ENCODE measurements at places on chromosomes 4 and X.

GRCh38 chr4:40594261-40595178, 35.1 kb downstream of the RBM47 start:
- DNase-seq = no peak

DNA sequence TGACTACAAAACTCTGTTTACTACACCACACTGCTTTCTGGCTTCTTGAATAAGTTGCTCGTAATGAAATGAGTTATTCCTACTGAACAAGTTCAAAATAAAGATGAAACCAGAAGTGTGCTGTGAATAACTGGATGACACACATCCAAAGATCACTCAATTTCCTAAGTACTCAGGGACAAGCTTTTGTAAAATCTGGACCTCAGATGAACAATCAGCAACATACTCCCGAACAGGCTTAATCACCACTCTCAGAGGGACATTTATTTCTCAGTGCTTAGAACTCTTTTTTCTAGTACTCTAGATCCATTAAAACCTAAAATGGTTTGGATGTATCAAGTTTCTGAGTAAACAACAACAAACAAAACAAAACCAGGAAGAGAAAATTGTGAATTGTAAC, 61.5 kb upstream of the EXOC1L start:
- DNase-seq = no peak

- no peak for DNase-seq
Measured at GRCh38 chr4:108601532-108601931, 18.8 kb upstream of the RPL34 start.

GRCh38 chr4:45568694-45569093, 555.2 kb downstream of the GABRG1 start:
- no peak for DNase-seq

DNA sequence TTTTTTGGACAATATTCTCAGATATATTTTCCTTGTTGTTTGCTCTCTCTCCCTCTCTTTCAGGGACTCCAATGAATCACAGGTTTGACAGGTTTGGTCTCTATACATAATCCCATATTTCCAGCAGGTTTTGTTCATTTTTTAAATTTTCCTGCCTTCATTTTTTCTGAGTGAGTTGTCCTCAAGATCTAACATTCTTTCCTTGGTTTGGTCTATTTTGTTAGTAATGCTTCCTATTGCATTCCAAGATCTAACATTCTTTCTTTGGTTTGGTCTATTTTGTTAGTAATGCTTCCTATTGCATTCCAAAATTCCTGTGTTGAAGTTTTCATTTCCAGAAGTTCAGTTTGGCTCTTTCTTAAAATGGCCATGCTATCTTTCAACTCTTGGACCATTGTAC, 45.3 kb upstream of the ZMAT1 start:
- no peak for DNase-seq

DNA sequence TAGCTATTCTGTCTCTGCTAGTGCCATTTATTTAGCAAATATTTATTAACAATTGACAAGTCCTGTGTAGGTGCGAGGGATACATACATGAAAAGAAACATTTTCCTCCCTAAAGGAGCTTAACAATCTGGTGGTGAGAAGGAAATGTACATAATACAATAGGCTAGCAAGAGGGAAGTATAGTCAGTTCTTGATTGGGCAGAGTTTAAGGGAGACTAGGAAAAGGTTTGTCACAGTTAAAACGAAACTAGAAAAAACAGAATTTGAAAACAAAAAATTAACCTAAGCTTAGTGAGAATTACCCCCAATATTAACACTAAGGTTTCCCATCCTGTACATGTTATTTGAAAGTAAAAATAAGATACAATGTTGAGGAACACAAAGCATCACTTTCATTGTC, 8.6 kb upstream of the MAML3 start:
- no peak for DNase-seq

GRCh38 chr4:15864651-15865566, 73.6 kb downstream of the FGFBP1 start:
- no peak for DNase-seq

DNA sequence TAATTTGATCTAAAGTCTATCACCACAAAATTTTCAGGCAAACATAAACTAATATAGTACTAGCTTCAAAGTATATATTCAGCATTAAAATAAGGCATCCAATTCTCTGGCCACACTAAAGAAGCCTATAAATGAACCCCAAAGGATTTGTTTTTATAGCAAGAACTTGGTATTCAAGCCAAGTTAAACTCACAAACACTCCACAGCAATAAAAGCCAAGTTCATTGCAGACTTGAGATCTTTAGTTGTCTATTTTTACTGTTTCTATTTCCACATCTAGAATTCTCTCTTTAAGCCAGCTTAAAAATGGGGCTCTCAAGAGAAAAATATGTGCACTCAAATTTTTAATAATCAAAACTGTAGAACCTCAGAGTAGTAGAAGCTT, 51.1 kb downstream of the WDFY3 start:
- DNase-seq = no peak

- DNase-seq = no peak
Measured at GRCh38 chrX:141935645-141936044, 32.0 kb downstream of the MAGEC1 start.

GRCh38 chrX:39678914-39679313, 418.8 kb downstream of the BCOR start:
- DNase-seq = no peak

DNA sequence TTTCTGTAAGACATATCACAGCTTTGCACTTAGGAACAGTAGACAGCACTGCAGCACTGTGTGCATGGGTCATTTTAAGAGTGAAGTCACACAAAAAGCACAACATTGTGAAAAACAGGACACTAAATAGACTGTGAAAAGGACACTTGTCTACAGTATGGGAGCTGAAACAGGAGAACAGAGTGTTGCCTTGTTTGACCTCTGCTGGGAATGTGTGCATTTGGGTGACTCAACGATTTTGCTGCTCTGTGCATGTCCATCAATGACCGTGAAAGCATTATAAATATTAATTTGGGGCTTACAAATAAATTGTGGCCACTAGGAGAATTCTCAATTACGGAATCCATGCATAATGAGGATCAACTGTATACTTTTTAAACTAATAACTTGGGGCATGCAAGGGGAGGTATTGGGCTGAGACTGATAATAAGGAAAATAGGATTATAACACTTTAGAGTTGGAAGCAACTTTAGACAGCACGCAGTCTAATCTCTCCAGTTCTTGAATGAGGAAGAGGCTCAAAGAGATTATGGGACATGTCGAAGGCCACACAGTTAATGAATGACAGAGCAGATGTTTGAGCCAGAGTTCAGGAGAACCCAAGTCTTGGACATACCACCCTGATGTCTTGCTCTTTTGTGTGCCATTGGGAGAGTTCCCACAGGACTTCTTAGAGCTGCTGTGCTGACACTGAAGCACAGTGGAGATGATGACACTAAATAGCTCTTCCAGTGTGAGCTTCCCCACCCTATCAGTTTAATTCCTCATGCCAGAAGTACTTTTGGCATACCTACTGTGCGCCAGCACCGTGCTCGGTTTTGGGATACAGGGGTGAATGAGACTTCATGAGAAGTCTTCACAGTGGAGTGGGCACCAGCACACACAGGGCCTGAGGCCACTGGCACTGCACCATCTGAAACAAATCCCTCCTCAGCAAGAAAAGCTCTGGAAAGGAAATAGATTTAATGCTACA, 79.3 kb downstream of the FRAS1 start:
- DNase-seq = no peak

GRCh38 chrX:71378732-71379131, 12.6 kb downstream of the TAF1 start:
- DNase-seq = no peak

DNA sequence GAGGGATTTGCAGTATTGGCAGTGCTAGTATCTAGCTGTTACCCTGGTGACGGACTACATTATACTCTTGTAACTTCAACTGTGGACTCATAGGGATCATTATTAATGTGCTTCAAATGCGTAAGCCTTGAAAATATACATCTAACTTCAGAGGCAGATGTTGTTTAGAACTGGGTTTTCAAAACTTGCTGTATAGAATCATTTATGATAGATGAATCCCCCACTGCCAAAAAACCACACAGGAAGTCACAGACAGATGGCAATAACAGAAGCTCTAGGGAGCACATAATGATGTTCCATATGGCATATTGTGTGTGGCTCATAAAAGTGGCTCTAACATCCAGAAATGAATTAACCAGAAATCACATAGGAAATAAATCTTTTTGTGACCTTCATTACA, 62.3 kb upstream of the RELL1 start:
- no peak for DNase-seq

DNA sequence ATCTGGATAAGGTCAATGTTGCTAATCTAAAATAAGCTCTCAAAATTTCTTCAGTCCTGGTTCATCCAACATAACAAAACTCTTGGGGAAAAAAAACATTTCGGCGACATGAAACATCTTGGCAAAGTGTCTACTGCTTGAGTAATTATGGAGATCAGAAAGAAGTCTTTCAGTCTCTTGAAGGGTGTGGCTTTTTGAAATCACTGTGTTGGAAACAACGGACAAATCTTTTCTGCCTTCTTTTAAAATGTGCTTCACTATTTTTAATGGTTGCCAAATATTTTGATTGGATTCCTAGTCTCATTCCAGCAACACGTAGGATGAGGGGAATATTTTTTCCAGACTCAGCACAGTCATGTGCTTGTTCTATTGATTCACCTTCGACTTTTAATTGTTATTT, 138.6 kb downstream of the KLHL8 start:
- DNase-seq = no peak

DNA sequence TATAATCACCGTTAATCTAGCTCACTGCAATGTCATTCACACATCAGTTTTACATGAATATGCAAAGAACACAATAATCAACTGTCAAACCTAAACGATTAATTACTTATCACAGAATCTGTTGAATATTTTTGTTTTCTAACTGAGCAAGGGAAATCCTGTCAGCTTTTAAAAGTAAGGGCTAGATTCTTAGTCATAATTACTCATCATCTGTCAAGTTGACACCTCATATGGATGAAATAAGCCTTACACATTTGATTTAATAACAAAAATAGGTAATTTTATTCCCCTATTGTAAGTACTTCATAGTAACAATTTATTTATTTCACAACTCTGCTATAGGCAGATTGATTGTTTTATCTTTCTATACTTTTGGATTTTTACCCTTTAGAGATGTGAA, 32.7 kb downstream of the TMA16 start:
- DNase-seq = no peak

GRCh38 chr4:125315576-125316400, 1.0 kb downstream of the FAT4 start:
- no peak for DNase-seq

GRCh38 chrX:109672239-109672638, 47.3 kb upstream of the KCNE5 start:
- DNase-seq = no peak

GRCh38 chr4:182137343-182137742, 105.9 kb upstream of the TENM3 start:
- DNase-seq = no peak

DNA sequence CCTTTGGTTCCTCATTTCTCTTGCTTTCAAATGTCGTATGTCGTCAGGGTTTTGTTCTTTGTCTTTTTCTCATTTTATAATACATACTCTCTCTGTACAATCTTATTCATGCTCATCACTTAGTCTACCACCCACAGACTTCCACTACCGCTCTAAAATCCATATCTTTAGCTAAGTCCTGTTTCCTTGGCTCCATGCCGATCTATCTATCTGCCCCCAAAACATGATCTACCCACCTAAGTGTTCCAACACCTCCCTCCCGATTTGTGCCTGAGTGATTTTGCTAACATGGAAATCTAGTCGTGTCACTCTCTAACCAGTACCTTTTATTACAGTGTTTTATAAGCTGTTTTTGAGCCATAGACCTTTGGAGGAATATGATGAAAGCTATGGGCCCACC, 65.6 kb upstream of the PGAM4 start:
- DNase-seq = no peak

DNA sequence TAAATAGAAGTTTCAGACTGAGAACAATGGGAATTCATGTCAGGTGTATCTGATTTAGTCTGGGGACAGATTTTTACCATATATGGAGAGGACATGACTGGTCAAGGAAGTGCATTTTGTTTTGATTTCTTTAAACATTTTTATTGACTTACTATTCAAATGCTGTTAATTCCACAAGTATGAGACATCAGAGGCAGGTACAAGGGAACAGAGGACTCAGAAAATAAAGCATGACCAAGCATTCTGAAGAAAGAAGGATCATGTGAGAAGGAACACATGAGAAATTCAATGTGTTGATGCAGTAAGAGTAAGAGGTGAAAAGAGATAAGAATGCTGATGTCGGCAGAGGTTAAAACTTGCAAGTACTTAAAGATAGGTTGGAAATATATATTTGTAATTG, 1452.6 kb downstream of the PCDH7 start:
- DNase-seq = no peak

DNA sequence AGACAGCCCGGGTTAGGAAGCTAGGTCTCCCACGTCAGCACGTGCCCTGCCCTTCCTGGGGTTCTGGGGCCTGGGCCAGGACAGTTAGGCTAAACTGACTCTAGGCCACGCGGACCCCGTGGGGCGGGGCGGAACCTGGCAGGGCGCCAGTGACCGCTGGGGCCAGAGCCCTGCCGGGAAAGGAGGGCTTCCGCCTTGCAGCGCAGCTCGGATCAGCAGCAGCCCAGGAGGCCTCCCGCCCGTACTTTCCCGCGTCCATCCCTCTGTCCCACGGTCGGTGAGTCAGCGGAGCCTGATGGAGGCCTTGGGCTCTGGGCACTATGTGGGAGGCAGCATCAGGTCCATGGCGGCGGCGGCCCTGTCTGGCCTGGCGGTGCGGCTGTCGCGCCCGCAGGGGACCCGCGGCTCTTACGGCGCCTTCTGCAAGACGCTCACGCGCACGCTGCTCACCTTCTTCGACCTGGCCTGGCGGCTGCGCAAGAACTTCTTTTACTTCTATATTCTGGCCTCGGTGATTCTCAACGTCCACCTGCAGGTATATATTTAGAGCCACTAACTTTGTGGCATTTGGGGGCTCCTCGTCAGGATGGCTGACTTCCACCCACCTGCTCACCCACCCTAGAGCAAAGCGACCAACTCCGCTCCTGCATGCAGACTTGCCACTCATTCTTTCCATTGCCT, at the start of gene SMIM10:
TSS of gene SMIM10 (plus strand) at position 191 of the 681 bp plus-strand sequence. CDS start at position 296, 105 bp downstream.
- no peak for DNase-seq

- no peak for DNase-seq
Measured at GRCh38 chr4:23125118-23125517, 432.4 kb downstream of the GBA3 start.

DNA sequence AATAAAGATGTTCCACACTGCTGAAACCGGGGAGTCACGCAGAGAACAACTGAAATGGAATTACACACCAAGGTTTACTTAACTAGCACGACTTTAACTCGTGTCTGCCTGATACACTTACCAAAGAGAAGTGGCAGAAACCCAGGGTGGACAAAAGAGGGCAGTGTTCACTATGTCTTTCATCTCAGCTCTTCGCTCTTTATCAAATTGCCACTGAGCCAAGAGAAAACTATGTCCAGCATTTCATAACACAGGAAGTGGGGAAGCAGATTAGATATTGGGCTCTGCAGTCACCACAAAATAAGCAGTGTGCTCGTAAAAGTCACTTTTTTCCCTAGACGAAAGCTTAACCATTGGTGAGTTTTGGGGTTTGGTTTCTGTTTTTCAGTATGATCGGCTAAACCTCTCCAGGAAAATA, 155.7 kb downstream of the CHIC2 start:
- peak; percentile 61 for DNase-seq

GRCh38 chr4:88022289-88022688, 14.9 kb downstream of the PKD2 start:
- DNase-seq = no peak

GRCh38 chr4:11404431-11404830, 24.3 kb downstream of the HS3ST1 start:
- no peak for DNase-seq

Data from Panc1 (cell line).